BJ (cell line): ENCODE measurements at places on chromosomes 11 and 22.

GRCh38 chr22:37599153-37599552 is 9.5 kb upstream of the GGA1 start:
- no peak for DNase-seq

- no peak for DNase-seq
These were observed 1.5 kb downstream of the ZNF143 start for GRCh38 chr11:9462172-9462799.

DNA sequence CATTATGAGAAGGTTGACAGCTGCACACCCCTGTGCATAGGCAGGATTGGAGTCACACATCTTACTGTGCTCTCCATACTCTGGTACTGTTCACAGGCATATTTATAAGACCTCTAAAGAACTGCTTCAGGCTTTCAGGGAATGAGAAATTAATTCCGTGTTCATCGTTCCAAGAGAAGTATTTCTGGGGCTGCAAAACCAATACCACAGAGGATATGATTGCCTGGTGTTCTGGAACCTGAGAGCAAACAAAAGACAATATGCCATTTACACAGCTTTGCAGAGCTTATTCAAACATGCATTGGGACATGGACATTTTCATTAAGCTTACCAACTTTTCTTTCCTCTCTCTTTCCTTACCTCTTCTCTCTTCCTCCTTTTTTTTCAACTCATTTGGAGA is 388.7 kb downstream of the NTM start:
- no peak for DNase-seq

GRCh38 chr11:3859373-3859881 is 4.0 kb downstream of the STIM1 start:
- DNase-seq = no peak

- DNase-seq = no peak
These were observed 1445.5 kb downstream of the BRD1 start for GRCh38 chr22:48382197-48382596.

DNA sequence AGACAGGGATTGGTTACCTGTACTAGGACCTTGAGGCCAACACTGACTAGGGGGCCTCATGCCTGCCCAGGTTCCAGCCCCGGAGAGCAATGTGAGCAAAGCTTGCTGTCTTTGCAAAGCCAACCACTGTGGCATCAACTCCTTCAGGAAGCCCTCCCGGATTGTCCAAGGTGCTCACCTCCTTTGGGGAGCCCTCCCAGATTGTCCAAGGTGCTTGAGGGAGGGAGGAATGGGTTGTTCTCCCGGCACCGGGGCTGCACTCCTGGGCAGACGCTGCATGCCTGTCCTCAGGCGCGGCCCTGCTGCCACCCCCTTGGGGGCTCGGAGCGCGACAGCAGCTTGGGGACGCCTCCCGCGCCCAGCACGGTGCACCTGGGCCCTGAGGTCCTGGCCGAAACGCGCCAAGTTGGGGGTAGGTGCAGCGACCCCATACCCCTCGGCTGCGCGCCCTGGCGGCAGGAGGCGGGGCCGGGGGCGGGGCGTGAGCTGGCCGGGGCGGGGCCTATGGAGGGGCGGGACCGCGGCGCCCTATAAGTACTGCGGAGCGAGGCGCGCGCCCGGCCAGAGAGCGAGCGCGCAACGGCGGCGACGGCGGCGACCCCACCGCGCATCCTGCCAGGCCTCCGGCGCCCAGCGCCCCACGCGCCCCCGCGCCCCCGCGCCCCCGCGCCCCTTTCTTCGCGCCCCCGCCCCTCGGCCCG is at the start of gene CD81:
TSS of gene CD81 (plus strand) at position 560 of the 701 bp plus-strand sequence. CDS start 240 bp downstream, outside the sequence.
- DNase-seq = no peak
